Non-pigmented ciliary epithelial cell (primary cell): ENCODE measurements at places on chromosomes 6 and 20.

GRCh38 chr6:43814865-43815264 lies 44.9 kb downstream of the VEGFA start:
- DNase-seq = no peak

GRCh38 chr6:109316909-109317308 lies 65.4 kb downstream of the CD164 start:
- no peak for DNase-seq

- DNase-seq = peak; percentile 79
Observed at GRCh38 chr6:149026530-149026942, 279.7 kb downstream of the UST start.

- DNase-seq = no peak
Observed at GRCh38 chr20:64103871-64104666, 3.3 kb downstream of the NPBWR2 start.

- no peak for DNase-seq
Observed at GRCh38 chr6:73542891-73543290, 22.1 kb upstream of the EEF1A1 start.
